ENCODE measurements at places on chromosomes 6 and 20.
A peak's percentile ranks its signal among the peaks of the same experiment; 100 is the strongest.

- no peak for DNase-seq
These were observed 8.9 kb upstream of the CHD6 start for GRCh38 chr20:41627001-41627495.

DNA sequence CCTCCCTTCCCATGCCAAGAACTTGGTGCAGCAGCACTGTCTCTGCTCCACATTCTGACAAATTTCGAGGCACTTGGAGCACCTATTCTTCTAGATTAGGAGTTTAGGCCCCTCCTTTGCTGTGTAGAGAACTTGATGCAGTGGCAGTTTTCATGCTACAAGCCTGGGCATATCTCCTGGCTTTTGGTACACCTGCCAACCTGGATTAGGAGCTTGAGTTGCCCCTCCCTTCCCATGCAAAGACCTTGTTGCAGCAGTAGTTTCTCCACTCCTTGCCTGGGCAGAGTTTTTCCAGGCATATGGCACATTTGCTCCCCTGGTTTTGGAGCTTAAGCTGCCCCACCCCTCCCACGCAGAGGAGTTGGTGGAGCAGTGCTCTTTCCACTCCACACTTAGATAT lies 956.1 kb downstream of the EYS start:
- DNase-seq: no peak

DNA sequence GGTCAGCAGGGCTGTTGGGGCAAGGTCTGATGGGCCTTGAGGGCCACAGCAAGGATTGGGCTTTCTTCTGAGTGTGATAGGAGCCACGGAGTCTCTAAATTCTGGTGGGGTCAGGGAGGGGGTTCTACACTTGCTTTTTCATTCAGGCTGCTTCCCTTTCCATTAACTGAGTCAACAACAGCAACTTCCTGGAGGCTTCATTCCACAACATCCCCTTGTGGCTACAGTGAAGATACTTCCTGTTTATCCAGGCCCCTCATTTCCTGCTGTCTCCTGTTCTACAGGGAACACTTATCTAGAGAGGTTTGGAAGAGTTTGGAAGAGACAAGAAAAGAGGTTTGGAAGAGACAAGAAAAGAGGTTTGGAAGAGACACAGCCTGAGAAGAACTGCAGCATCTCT lies 144.8 kb upstream of the ENPP5 start:
- no peak for DNase-seq

GRCh38 chr20:44170816-44171410 lies 16.1 kb downstream of the JPH2 start:
- DNase-seq: no peak

DNA sequence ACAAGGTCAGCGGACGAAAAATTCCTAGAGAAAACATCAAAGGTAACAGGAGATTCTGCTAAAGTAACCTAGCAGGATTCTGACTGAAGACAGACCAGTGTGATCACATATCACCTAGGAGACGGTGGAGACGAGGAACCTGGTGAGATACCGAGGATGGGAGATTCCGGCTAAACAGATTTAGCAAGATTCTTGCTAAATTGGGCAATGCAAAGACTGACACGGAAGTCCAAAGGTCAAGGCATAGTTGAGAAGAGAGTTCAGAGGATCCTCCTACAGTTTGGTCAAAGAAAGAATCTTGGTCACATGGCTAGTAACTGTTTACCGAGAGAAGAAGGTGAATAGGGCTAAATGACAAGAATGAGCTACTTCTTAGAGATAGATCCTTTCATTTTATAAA lies 61.1 kb downstream of the TMEM170B start:
- no peak for DNase-seq

DNA sequence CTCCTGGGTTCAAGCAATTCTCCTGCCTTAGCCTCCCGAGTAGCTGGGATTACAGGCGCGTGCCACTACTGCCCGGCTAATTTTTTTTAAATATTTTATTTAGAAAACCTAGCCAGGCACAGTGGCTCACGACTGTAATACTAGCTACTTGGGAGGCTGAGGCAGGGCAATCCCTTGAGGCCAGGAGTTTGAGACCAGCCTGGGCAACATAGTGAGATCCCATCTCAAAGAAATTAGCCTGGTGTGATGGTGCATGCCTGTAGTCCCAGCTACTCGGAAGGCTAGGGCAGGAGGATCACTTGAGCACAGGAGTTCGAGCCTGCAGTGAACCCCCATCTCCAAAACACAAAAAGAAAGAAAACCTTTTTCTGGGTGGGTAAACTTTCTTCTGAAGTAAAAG lies 2.4 kb downstream of the SLC44A4 start:
- no peak for DNase-seq

- DNase-seq: no peak
These were observed 1.6 kb upstream of the DEK start for GRCh38 chr6:18265787-18266522.

- no peak for DNase-seq
These were observed 287.1 kb downstream of the GMDS start for GRCh38 chr6:1958257-1958656.

DNA sequence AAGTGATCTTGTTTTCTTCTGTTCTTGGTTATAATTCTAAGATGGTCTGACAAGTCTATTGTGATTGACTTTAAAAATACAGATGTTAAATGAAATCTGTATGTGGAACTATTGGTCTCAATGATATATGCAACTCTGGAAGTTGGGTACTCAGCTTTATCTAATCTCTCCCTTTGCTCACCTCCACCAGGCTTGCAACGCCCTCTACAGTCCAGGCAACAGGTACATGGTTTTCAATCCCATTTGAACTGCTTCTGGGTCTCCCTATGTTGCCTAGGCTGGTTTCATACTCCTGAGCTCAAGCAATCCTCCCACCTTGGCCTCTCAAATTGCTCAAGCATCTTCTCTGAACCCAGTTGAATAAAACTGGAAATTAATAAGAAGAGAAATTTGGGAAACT lies 25.6 kb upstream of the HLA-DQB1 start:
- DNase-seq: no peak

DNA sequence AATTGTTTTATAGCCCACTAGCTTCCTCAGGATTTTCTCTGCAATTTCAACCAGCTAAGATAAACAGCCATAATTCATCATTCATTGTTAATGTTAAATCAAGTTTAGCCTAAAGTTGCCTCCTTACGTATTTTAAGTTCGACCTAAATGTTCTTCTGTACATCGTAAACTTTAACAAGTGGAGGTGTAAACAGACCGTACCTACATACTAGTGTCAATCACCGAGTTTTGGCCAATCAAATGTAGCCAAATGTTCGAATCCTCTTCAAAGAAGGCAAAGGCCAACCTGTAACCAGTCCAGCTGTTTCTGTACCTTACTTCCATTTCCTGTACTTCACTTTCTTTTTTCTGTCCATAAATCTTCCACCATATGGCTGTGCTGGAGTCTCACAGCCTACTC lies 13.5 kb downstream of the MBOAT1 start:
- DNase-seq: no peak

DNA sequence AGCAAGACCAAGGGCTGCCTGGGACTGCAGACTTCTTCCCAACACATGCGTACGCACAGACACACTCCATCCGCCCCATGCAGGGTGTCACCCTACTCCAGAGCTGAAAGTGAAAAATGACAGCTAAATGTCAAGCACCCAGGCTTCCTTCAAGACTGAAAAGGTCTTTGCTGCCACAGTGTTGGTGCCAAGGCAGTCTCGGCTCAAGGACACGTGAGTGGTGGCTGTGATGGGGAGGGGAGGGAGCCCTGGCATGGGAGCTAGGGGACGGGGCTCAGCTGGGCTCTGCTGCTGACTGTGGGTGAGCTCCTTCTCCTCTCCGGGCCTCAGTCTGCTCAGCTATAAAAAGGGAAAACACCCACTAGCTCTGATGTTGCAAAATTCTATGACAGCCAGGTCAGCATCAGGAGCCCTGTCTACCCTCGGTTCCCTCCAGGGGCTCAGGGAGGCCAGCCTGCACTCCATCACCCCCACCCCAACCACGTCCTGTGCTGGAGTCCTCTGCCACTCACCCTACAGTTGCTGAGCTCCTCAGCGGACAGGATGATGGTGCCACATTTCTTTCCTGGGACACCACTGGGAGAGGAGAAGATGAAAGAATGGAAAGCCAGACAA lies 47.6 kb downstream of the CPNE5 start:
- no peak for DNase-seq

DNA sequence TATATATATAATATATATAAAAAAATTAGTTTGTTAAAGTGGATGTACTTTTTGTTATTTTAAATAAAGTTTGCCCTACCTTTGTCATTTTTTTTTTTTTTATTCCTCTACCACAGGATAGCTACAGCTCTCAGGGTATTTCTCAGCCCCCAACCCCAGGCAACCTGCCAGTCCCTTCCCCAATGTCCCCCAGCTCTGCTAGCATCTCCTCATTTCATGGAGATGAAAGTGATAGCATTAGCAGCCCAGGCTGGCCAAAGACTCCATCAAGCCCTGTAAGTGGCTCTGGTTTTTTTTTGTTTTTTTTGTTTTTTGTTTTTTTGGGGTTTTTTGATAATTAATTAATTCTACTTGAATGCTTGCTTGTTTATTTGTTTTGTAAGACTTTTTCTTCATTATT lies 148.6 kb downstream of the TMEM242 start:
- DNase-seq: no peak

GRCh38 chr6:98977671-98978292 lies 30.0 kb upstream of the FBXL4 start:
- DNase-seq: peak; percentile 83

DNA sequence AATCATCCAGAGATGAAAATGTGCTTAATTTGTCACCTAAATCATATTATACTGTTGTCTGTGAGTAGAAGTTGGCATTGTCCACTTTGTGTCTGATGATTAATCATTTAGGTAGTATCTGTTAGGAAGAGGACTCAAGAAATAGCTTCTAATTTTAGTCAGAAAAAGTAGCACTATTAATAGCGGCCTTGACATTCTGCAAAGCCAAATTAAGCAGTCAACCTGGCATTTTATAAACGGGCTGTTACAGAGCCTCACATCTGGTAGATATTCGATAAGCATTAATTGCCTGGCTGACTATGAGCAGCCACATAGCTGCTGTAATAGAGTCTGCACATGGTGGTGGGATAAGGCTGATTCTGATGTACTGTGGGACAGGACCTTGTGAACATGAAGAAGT lies 99.5 kb downstream of the KLHL32 start:
- no peak for DNase-seq

DNA sequence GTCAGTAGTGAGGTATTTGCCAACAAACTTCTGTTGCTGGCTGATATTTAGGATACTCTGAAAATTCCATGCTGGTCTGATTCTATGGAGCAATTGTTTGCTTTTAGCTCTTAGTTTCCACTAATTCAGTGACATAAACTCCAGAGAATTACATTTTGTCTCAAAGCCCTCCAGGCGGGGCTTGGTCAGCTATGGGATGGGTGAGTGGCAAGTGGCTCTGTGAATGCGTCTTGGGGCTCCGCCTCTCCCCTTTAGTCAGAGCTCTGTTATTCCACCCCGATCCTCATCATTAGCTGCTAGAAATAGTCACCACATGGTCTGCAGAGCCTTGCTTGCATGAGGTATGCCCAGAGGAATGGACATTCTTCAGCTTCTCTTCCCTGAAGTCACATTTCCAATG lies 540.6 kb downstream of the QKI start:
- no peak for DNase-seq

DNA sequence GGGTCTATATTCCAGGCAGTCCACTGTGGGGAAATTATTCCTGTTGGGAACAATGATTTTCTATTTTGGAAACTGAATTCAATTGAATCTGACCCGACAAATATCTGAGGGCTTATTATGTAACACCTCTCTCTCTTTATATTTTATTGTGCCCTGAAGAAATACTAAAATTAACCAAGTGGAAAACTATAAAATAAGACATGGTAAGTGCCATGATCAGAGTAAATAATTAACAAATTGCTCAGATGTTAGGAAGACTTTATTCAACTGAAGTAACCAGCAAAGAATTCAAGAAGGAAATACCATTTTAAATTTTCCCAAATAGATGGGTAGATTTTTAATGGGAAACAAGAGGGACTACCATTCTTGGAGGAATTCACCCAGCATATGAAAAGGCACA lies 632.9 kb downstream of the MAFB start:
- no peak for DNase-seq

- DNase-seq: no peak
These were observed 185.0 kb downstream of the HS3ST5 start for GRCh38 chr6:114157848-114158247.
